ENCODE measurements at places on chromosomes 13 and 19.

GRCh38 chr13:112911883-112912282 is 57.1 kb upstream of the MCF2L start:
- DNase-seq: no peak

- no peak for DNase-seq
These were observed 202.8 kb upstream of the IRS2 start for GRCh38 chr13:109989155-109989554.

GRCh38 chr13:80862456-80862855 is 521.5 kb upstream of the SPRY2 start:
- DNase-seq: no peak

GRCh38 chr19:58361900-58362271 is 665 bp downstream of the ZNF497 start:
- no peak for DNase-seq

GRCh38 chr19:19464339-19465098 is 50.8 kb downstream of the TSSK6 start:
- no peak for DNase-seq

DNA sequence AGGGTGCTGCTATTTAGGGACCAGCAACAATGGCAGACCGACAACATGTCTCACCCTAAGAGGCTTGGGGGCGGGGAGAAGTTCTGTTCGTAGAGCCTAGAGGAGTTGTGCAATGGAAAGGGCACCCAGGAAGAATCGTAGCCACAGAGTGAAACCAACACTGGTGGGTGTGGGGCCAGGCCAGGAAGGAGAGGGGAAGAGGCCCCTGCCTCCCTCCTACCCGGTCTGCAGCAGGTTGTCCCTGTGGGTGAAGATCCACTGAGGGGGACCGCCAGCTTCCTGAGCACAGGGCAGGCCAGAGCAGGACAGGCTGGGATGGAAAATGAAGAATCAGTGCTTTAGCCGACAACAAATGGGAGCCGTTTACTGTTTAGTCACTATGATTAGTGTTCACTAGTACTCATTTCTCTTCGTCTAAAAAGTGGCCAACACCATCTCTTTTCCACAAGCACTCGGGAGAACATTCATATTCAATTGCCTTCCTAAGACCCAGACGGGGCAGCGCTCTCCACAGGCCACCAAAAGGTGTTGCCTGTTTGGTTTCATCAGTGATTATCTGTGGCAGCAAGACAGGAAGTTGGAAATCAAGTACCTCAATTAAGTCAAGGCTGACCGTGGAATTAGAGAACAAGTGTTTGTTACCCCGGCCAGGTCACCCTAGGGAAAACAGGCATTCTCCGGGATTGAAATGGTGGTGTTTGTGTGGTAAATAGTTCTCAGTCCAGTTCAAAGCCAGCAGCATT is 1.1 kb upstream of the ATP11A start:
- DNase-seq: no peak

- no peak for DNase-seq
These were observed 2.0 kb downstream of the PTH2 start for GRCh38 chr19:49421039-49421877.

DNA sequence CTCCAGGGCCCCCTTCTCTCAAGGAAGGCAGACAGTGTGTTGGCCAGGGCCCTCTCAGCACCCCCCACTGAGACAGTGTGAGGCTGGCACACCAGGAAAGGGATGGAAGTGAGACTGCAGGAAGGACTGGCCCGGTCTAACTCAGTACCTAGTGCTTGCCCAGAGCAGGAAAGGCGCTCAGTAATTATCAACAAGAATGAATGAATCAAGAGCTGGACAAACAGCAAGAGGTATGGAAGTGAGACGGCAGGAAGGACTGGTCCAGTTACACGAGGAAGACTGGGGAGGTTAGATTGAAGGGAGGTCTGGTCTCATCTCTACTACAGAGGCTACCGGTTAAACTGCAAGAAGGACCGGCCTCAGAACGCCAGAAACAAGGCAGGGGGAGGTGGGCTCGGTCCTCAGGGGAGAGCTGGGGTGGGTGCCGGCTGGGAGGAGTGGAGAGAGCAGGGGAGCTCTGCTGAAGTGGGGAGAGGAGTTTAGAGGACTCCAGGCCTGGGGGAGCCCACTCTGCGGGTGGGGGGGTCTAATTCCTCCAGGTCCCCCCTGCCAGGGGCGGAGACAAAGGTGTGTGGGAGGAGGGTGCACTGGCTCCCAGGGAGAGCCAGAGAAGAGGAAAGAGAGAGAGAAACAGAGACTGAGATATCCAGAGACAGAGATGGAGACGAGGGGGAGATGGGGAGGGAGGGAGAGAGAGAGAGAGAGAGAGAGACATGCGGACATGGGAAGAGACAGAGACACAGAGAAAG is 1.1 kb downstream of the SLC8A2 start:
- no peak for DNase-seq

- no peak for DNase-seq
These were observed 1589.1 kb upstream of the SPRY2 start for GRCh38 chr13:81929988-81930387.

DNA sequence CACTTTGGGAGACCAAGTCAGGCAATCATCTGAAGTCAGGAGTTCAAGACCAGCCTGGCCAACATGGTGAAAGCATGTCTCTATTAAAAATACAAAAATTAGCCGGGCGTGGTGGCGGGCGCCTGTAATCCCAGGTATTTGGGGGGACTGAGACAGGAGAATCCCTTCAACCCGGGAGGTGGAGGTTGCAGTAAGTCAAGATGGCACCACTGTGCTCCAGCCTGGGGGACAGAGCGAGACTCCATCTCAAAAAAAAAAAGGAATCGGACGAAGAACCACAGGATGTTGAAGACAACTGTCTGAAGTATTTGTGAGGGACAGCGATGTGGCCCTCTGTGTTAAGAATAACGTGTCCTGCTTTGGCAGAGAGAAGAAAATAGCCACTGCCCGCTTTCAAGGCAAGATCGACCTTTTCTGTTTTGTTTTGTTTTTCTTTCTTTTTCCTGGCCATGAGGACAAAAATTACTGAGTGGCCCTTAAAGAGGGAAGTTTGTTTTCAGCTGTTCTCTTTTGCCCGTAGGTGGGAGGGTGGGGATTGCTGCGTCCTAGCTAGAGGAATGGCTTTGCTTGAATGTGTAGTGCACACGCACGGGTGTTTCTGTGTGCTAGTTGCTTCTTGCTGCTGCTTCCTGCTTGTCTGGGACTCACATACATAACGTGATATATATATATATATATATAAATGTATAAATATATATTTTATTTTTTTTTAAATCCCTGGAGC is 6.2 kb upstream of the PRKCG start:
- DNase-seq: no peak

GRCh38 chr19:42284591-42285341 is 15.7 kb downstream of the CIC start:
- DNase-seq: no peak
